ENCODE measurements at places on chromosomes 6 and 20. TPM values are rescaled to one million over a fixed set of nuclear protein-coding genes. Genes with fewer than 3 reads are reported as not detected.

The GABRR1 gene
- total RNA-seq: not detected

The RIN2 gene
- 1.7 TPM for total RNA-seq

The FBXO5 gene
- total RNA-seq: 14.5 TPM

The MUC22 gene
- total RNA-seq: not detected

The EPPIN gene
- not detected for total RNA-seq

The ID4 gene
- 5.3 TPM for total RNA-seq

The NRSN1 gene
- not detected for total RNA-seq

The AGPAT4 gene
- 10.7 TPM for total RNA-seq

The HRH3 gene
- not detected for total RNA-seq

Measured in melanocyte of skin (primary cell).